ENCODE measurements at places on chromosomes 7 and 10.

DNA sequence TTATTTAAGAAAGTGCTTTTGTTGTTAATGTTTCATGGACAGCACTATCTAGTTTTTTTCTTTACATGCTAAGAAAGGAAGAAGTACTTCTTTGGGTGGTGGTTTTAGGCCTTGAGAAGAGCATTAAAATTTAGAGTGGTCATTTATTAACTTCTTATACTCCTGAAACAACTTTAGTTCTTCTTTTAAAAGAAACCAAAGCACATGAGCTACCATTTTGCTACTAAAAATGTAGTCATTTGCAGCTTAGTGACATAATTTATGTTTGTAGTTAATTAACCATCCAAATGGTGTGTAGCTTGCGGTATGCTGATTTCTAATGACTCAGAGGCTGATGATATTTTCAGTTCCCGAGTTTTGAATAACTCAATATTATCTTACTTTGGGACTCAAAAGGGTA is 207.5 kb downstream of the BBS9 start:
- DNase-seq, result no peak

- DNase-seq, result no peak
These were observed 773.9 kb downstream of the LRMDA start for GRCh38 chr10:76205361-76205760.

- no peak for DNase-seq
These were observed 183.9 kb downstream of the EBF3 start for GRCh38 chr10:129780198-129780597.

GRCh38 chr10:112859793-112860192 is 90.3 kb upstream of the TCF7L2 start:
- DNase-seq, result no peak

DNA sequence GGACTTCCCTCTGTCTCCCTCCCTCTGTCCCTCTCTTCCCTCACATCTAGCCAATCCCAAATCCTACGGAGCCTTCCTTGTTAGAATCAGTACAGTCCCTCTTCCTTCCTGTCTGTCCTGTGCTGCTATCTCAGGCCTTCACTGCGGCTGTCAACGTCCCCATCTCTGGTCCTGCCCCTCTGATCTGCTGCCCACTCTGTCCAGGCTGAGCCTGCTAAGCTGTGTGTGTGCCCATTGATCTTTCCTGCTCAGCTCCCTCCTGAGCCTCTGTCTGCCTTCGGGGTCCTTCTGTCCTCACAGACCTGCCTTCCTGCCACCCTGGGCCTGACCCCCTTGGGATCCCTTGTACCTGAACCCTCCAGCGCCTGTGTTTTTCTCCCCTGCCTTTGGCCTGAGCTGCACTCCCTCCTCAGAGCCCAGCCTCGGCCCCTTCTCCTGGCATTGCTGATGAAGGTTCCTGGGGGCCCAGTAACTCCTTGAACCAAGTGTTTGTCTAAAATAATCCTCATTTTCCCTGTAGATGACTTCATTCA is 182.1 kb upstream of the SHH start:
- no peak for DNase-seq

DNA sequence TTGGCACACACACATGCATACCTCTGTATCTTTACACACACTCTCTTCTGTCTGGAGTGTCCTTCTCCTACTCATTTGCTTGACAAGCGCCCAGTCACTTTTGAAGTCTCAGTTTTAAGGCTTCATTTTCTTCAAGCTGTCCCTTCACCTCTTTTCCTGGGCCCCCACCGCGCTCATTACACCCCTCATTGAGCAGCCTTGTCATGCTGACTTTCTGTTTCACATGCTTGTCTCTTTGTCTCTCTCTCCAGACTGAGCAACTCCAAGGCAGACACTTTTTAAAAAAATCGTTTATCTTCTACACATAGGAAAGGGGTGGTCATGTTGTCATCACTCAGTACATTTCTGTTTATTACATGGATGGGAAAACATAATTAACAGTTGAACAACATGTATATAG is 225.2 kb upstream of the FZD1 start:
- no peak for DNase-seq

GRCh38 chr7:152073352-152073751 is 47.9 kb downstream of the GALNT11 start:
- no peak for DNase-seq

- DNase-seq, result no peak
These were observed 80.3 kb downstream of the SKIDA1 start for GRCh38 chr10:21445163-21445562.

DNA sequence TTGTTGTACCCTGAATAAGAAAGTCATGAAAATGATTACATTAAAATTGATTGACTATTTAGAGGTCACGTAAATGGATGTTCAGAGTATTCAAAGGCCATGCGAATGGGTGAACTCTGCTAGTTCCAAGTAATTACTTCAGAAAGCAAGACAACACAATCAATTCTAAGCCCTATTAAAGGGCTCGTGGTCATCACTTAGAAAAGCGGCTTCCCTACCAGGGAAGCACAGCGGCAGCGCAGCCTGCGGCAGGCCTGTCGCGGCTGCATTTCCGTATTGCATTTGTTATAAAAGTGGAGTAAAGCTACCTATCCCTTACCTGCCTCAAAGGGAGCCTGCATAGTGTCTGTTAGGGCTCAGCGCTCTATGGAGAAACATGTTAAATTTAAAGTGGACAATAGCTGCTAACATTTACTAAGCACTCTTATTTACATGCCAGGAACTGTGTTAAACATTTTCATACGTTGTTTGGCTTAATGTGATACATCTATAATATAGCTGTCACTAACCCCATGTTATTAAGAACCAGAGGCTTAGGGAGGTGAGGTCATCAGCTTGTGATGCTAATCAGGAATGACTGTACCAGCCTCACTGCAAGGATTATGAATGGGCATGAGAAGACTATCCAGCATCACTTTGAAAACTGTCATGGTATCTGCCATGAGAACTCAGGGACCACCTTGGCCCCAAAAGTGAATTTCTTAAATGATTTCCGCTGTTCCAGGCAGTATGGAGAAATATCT is 187.5 kb downstream of the CELF2 start:
- no peak for DNase-seq

DNA sequence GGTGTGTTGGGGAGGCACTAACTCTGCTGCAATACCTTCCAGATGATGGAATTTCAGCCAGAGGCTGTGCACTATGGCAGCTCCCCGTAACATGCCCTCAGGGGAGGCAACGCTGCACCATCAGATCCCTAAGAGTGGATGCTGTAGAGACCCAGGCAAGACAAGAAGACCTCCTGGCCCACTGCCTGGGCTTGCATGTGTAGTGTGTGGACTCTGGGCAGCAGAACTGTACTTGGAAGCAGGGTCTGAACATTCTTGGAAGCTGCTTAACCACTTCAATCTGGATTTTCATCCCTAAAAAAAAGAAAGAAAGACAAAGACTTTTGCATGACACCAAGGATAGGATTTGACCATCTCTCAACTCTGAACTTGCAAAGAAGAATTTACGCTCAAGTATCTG is 297.5 kb upstream of the NRP1 start:
- no peak for DNase-seq

All from activated CD4-positive, alpha-beta T cell treated with anti-CD3 and anti-CD28 coated beads for 4 hours (primary cell).